ENCODE measurements at places on chromosomes 12 and 14. TPM values are rescaled to one million over a fixed set of nuclear protein-coding genes. Genes with fewer than 3 reads are reported as not detected.

DNA sequence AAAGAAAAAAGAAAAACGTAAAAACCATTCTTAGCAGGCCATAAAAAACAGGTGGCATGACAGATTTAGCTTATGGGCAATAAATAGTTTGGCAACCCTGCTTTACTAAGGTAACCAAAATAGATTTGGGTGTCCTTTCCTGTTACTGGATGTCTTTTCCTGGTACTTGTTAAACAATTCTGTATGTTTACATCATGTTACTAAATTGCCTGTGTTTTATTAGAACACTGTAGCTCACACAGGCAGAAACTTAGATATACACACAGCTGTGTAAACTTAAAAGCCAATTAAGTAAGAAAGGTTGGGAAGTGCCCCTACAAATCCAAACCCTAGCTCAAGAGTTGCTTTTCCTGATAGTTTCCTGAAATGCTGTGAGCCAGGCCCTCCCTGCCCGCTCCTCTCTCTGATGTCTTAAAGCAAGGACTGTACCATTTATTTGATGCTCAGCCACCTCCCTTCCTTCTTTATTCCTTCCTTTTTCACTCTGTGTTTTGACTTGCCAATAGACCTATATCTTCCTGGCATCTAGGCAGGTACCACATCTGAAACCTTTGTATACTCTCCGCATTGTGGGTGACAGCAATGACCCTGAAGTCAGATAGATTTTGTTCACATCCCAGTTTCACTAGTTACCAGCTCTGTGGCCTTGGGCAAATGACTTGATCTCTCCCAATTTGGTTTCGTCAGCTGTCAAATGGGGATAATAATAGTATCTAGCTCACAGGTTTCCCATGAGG, 3.7 kb upstream of the CAMKK2 start:
- DNase-seq = no peak

GRCh38 chr12:79939728-79940310, 4.9 kb upstream of the PPP1R12A start:
- DNase-seq = no peak

DNA sequence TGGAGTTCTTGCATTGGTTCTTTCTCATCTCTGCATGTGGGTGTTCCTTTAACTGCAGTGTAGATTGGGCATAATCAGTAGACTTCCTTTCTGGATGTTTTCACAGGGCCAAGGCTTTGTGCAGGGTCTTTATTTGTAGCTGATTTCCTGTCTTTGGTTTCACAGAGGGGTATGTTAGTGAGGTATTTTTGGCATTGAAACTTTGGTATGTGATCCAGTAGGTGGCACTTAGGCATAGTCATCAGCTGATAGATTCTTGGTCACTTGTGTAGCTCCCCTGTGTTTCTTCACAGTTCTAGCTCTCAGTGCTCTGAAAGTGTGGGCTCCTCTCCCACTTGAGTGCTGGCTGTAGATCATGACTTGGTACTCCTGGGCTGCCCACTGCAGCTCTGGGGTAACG, 52.7 kb upstream of the LMO3 start:
- no peak for DNase-seq

- DNase-seq = no peak
These were observed 102.9 kb downstream of the RASSF9 start for GRCh38 chr12:85733221-85733840.

- DNase-seq = peak; percentile 54
These were observed 435 bp downstream of the FOXM1 start for GRCh38 chr12:2876431-2877046.

DNA sequence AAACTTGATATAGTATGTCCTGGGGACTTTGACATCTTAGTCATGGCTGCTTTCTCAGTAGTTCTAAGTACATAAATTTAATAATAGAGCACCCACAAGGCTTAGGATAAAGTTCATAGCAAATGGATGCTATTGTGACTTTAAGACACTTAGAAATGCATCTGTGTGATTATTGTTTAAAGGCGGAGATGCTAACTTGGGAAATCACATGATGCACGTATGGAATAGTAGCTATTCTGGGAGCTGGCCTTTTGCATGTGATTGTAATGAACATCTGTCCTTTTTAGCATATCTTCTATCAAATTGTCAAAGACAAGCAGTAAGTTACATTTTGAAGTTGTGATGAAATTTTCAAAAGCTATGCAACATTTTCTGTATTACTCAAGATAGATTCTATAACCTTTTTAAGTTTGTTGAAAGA, 46.7 kb upstream of the ATP2A2 start:
- no peak for DNase-seq

GRCh38 chr12:21559855-21560569, 33.9 kb downstream of the SPX start:
- no peak for DNase-seq

DNA sequence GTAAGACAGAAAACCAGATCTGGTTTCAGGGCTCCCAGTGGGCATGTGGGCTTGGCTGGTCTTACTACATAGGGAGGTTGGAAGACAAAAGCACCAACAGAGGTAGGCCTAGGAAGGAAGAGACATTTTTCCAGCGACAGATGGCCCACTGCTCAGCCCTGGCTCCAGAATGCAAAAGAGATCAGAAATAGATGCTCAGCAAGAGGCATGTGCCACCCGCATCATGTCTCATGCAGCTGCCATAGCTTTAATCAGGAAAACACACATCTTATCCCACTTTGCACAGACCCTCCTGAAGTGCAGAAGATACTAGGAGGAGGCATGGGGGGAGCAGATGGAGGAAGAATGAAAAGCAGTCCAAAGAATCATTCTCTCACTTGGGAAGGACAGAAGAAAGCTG, 25.3 kb downstream of the VASH1 start:
- no peak for DNase-seq

GRCh38 chr12:58509116-58509885, 411.0 kb downstream of the LRIG3 start:
- no peak for DNase-seq

DNA sequence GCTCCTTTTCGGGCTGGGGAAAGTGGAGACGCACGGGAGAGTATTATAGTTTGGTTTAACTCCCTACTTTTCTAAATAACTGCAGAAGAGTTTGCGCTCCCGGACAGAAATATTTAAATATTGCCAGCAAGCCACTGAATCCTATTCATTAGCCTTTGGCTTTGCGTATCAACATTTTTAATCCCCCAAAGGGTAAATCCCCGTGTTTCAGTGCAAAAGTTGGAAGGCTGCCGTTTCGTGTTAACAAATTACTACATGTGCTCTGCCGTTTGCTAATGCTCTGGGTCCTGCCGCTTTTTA, 372 bp upstream of the DPF3 start:
- DNase-seq = no peak

DNA sequence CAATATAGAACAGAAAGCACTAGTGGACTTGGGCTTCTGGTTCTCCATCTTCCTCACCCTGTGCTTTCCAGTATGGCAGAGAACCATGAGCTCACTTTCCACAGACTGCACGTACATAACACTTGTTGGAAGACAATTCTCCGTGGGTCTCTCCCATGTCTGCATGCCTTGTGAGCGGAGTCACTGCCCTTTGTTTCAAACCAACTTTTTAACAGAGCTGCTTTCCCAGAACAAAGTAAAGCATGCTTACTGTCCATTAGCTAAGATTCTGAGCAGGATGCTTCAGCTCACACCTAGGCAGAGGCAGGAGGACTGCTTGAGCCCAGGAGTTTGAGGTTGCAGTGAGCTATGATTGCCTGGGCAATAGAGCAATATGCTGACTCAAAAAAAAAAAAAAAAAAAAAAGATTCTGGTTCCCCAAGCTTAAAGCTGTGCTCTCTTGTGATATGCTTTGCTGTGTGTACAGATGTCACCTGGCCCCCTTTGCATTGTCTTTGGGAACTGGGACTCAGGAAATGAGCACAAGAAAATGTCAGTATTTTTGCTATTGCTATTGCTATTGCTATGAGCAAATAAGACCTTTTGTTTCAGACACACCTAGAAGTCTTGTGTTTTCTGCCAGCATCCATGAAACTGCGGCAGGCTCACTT, 54.6 kb upstream of the PTGR2 start:
- DNase-seq = no peak

GRCh38 chr12:16492240-16492639, 113.7 kb downstream of the LMO3 start:
- no peak for DNase-seq

DNA sequence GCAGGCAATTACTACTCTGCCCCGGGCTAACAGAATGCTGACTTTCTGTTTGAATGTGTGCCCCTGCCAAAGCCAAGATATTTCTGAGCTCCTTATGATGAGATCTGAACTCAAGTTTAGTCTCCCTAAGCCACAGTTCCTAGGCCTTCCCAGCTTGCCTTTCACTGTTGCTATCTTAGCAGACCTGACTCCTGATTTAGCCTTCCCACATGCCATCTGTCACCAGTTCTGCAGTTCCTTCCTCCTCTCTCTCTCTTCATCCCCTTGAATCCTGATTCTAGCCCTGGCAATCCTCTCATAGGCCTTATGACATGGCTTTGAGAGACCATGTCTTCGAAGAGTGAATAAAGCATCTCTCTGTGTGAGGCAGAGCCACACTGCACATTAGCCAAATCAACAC, 12.5 kb upstream of the SAMD4A start:
- no peak for DNase-seq

- DNase-seq = peak; percentile 60
These were observed 14.0 kb downstream of the SMCO2 start for GRCh38 chr12:27460471-27460978.

DNA sequence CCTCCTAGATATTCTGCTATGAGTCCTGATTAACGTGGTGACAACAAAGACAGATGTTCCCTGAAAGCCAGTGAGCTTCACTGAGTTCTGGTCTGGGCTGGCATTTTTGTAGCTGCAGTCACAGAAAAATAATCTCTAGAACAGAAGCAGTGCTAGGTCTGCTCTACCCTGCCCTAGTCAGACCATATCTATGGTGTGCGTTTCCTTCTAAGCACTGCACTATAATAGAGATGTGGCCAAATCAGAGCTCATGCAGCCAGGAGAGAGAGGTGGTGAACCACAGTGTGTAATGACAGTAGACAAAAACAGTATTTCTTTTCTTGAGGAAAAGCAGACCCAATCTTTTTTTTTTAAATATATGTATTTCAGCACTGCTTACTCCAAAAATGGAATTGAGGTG, 76.3 kb downstream of the CMAS start:
- no peak for DNase-seq

The IGF1 gene
- total RNA-seq = 0.48 TPM

The FOXN4 gene
- total RNA-seq = not detected

The SALL2 gene
- total RNA-seq = 1.5 TPM

The GPATCH2L gene
- 58.6 TPM for total RNA-seq

The GNB3 gene
- total RNA-seq = not detected

The LTBP2 gene
- 0.28 TPM for total RNA-seq

The PYM1 gene
- 54.2 TPM for total RNA-seq

All from activated CD4-positive, alpha-beta memory T cell treated with anti-CD3 and anti-CD28 coated beads, Interleukin-2, amount 10 ng/mL, durations not matched to agents 7 days and 5 days (primary cell).